ENCODE measurements at places on chromosomes 13 and 19.

GRCh38 chr13:111518161-111518792 lies 197.8 kb downstream of the TEX29 start:
- DNase-seq, result no peak

- no peak for DNase-seq
Observed at GRCh38 chr19:2012941-2013682, 2.4 kb downstream of the BTBD2 start.

- no peak for DNase-seq
Observed at GRCh38 chr13:110354123-110354627, 47.1 kb downstream of the COL4A2 start.

GRCh38 chr13:95250961-95251360 lies 50.3 kb downstream of the ABCC4 start:
- no peak for DNase-seq

DNA sequence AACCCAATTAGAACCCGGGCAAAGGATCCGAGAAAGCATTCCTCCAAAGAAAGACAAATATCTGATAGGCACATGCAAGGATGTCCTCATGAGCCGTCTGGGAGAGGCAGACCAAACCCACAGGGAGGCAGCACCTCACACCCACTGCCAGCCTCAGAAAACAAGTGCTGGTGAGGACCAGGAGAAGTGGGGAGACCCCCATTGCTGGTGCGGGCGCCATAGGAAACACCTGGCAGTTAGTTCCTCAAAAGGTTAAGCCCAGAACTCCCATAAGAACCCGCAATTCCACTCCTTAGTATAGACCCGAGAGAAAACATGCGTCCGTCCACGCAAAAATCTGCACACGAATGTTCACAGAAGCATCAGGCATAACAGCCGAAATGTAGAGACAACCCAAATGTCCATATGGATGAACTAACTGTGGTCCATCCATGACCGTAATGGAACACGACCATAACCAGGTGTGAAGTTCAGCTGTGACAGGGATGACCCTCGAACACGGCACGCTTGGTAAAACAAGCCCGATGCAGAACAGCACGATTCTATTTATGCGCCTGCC lies 7.9 kb downstream of the ZNF787 start:
- DNase-seq, result no peak

GRCh38 chr13:30607908-30608307 lies 9.8 kb upstream of the USPL1 start:
- DNase-seq, result peak; percentile 72

DNA sequence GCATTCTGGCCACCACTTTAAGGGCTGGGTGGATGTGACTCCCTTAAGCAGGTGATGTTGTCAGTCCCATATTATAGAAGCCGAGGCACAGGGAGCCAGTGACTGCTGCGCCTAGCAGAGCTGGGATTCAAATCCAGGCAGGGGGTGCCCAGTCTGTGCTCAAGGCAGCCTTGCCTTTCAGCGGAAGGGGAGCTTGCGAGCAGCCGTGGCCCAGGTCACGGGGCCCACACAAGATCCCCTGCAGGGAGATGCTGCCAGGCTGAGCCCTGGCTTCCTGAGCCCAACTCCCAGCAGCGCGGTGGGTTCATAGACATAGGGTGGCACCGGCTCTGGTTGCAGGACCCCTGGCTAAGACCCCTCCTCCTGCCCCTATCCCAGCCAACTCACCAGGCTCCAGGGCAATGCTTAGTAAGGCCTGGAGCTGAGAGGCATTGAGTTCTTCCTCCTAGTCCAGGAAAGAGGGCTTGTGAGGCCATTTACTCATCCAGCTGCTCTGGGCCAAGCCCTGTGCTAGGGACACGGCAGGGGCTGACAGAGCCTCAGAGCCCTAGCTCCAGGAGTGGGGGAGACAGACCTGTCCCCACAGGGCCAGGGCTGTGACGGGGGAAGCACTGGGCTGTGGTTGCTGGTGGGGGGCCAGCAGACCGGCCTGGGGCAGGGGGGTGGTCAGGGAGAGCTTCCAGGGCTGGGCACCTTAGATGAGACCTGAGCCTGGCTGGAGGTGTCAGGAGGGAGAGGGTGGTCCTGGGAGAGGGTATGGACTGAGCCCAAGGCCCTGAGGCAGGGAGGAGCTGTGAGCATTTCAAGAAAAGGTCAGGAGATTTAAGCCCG lies 9.6 kb downstream of the CAPN12 start:
- DNase-seq, result peak; percentile 44

GRCh38 chr19:35202722-35203688 lies 25.5 kb downstream of the FAM187B start:
- DNase-seq, result no peak

DNA sequence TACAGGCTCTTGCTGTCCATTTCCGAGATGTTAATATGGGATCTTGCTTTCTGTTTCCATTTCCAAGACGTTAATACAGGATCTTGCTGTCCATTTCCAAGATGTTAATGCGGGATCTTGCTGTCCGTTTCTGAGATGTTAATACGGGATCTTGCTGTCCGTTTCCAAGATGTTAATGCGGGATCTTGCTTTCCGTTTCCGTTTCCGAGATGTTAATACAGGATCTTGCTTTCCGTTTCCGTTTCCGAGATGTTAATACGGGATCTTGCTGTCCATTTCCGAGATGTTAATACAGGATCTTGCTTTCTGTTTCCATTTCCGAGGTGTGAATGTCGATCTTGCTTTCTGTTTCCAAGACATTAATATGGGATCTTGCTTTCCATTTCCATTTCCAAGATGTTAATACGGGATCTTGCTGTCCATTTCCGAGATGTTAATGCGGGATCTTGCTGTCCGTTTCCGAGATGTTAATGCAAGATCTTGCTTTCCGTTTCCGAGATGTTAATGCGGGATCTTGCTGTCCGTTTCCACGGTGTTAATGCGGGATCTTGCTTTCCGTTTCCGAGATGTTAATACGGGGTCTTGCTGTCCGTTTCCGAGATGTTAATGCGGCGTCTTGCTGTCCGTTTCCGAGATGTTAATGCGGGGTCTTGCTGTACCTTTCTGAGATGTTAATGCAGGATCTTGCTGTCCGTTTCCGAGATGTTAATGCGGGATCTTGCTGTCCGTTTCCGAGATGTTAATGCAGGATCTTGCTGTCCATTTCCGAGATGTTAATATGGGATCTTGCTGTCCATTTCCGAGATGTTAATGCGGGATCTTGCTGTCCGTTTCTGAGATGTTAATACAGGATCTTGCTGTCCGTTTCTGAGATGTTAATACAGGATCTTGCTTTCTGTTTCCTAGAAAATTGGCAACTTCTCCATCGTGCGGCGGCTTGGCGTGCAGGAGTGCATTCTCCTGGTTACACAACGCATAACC lies 38.3 kb downstream of the PEX11G start:
- no peak for DNase-seq

GRCh38 chr19:48698046-48698445 lies 2.3 kb downstream of the FUT2 start:
- DNase-seq, result no peak

DNA sequence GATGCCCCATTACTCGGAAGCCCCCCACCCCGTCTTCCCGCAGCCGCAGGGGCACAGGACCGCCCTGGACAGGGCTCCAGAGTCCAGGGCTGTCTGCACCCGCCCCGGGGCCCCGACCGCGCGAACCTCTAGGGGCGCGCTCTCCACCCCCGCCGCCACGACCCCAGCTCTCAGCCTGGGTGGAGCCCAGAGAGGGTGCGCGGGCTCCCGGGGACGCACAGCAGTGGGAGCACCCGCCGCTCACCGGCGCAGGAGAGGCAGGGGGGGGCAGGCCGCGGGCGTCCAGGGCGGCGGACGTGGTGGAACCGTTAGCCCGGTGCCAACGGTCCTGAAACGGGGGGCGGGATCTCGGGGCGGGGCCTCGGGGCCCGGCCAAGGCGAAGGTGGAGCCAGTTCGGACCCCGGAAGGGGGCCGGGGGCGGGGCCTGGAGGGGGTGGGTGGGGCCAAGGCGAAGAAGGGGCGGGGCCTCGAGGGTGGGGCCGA lies at the start of gene ATP8B3:
Gene ATP8B3 (minus strand): TSS at position 335 of the 484 bp plus-strand sequence. CDS start 540 bp downstream, outside the sequence.
- no peak for DNase-seq

- DNase-seq, result no peak
Observed at GRCh38 chr13:68713394-68713793, 1394.2 kb upstream of the ATXN8OS start.

DNA sequence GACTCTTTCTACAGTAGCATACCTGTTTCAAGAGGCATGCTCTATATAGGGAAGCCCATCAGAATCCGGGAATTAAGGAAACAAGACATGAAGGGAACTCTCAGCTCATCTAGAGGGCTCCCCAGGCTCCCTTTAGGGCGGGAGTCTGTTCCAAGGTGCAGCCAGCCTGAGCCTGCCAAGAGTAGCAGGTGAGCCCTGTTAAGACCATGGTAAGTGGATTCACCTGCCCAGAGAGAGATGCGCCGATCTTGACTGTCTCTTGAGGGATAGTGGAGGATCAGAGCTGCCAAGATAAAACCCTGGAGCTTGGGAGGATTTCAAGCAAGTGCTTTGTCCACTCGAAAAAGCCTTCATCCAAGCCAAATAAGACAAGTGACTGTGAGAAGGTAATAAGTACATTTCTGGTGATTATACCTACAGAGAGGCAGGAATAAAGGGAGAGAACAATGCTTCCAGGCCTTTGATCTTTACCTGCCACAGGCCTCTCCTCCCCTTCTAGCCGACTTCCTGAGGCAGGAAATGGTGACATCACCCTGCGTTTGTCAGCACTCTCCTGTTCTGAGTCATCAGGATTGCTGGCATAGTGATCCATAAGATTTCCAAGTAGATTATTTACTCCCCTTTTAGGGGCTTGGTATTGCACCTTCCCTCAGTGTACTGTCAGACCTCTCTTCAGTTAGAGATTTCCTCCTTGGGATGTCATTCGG lies 31.5 kb downstream of the KLF5 start:
- DNase-seq, result peak; percentile 18

DNA sequence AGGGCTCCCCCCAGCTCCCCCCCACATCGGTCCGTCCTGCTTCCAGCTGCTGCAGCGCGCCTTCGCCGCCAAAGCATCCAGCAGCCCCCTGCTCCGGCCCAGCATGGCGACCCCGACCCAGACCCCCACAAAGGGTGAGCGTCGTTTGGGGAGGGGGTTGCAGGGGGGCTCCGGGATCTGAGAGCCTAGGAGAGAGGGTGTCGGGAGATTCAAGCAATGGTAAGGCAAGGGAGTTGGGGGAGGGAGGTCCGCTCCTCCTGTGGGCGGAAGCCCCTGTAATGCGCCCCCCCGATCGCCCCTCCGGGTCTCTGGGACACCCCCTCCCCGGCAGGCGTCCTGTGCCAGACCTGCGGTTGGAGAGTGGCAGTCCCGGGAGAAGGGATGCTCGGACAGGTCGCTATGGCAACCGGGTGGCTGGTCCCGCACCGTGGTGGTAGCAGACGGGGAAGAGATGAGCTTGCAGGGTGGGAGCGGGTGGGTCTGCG lies at the start of gene FXYD7:
Gene FXYD7 (plus strand): TSS at position 25 of the 485 bp plus-strand sequence. CDS start 79 bp downstream, at position 104.
- no peak for DNase-seq

DNA sequence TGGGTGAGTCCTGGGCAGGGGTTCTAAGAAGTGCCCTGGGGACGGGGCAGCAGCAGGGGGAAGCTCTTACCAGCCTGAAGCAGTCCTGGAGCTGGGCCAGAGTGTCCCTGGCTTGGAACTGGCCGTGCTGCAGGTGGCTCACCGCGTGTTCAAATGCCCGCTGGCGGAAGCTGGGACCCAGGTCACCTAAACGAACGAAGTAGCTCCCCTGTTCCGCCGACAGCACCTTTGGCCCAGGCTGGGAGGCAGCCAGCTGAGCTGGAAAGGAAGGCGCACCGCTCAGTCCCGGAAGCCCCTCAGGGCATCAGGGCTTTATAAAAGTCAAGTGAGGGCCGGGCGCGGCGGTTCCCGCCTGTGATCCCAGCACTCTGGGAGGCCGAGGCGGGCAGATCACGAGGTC lies 9.6 kb downstream of the PLIN4 start:
- no peak for DNase-seq

GRCh38 chr19:7427944-7428343 lies 60.9 kb downstream of the PEX11G start:
- DNase-seq, result no peak

GRCh38 chr13:20696073-20696472 lies 7.4 kb upstream of the IL17D start:
- no peak for DNase-seq

- DNase-seq, result no peak
Observed at GRCh38 chr13:56886398-56886797, 254.3 kb upstream of the PRR20A start.

GRCh38 chr13:62093984-62094780 lies 678.5 kb upstream of the PCDH20 start:
- DNase-seq, result no peak

DNA sequence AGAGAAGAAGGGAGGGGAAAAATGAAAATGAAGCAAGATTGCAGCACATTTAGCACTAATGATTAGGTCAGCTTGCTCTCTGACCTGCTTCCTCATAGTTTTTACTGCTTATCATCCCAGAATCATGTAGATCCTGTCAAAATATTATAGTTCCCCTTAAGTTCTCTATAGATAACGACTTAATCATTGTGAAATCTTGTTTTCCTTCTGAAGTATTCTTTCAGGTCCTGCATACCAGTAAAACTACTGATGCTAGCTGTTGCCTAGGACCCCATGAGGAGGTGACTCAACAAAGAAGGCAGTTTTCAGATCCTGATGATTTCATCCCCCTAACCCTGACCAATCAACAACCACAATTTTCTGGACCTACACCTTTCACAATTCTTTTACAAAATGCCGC lies 1131.7 kb downstream of the SLITRK5 start:
- DNase-seq, result no peak

GRCh38 chr13:29310806-29311205 lies 284.7 kb downstream of the SLC7A1 start:
- no peak for DNase-seq

DNA sequence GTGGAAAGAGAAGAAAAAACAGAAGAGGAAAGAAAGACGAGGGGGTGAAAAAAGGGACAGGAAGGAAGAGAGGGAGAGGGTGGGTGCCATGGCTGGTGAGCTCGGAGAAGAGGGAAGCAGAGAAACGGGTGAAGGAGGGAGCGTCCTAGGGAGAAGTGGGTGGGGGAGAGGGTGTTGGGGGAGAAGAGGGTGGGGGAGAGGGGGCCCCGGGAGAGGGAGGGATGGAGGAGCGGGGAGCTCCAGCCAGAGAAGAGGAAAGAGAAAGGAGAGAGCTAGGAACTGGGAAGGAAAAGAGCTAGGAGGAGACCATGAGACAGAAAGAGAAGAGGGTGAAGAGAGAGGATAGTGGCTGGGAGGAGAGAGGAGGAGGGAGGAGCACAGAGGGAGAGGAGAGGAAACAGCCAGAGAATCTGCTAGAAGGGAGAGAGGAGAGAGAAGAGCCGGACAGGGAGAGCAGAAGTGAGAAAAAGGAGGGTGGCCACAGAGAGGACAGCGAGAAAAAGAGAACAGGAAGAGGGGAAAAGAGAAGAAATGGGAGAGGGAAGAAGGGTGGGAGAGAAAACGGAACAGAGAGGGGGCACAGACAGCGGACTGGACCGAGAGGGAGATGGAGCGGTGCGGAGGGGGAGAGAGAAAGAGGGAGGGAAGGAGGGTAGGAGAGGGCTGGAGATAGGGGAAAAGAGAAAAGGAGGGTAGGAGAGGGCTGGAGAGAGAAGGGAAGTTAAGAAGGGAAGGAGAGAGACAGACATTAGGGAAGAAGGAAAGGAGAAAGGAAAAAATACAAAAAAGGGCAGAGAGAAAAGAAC lies 11.9 kb upstream of the GARIN5A start:
- no peak for DNase-seq
